ENCODE measurements at places on chromosomes 13 and 19.

DNA sequence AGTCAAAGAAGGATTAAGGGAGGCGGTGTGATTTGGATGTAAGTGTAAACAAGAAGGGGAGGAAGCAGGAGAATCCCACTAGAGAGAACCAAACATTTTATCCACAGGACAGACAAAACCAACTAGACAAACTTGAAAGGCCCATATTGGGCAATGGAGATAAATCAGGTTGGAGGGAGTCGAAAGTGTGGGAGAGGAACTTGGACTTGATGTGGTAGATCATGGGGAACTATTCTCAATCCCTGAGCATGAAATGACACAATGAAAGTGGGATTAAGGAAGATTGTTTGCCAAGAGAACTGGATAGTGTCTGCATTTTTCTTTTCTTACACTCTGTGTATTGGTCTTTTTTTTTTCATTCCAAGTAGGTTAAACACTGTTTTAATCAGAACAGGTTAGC is 17.9 kb downstream of the GPR183 start:
- no peak for DNase-seq

DNA sequence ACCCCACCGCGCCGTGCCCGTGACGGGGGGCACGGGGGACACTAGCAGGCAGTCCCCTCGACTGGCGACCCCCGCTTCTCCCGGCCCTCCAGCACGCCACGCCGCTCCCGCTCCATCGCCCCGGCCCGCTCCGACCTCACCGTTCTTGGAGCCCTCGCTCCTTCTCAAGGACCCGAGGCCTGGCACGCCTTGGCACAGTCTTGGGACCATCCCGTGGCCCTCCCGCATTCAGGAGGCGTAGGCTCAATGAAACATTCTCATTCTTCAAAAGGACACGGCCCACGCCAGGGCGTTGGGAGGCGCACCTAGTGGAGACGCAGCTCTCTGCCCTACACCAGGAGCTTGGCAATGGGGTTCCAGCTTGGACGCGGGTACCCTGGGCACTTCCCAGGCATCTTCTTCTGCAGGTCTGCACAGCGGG is 473 bp upstream of the CERS1 start:
- DNase-seq, result no peak

GRCh38 chr13:45295536-45295935 is 45.4 kb downstream of the TPT1 start:
- DNase-seq, result no peak

GRCh38 chr13:50589139-50589538 is 254.4 kb downstream of the DLEU7 start:
- peak; percentile 49 for DNase-seq

DNA sequence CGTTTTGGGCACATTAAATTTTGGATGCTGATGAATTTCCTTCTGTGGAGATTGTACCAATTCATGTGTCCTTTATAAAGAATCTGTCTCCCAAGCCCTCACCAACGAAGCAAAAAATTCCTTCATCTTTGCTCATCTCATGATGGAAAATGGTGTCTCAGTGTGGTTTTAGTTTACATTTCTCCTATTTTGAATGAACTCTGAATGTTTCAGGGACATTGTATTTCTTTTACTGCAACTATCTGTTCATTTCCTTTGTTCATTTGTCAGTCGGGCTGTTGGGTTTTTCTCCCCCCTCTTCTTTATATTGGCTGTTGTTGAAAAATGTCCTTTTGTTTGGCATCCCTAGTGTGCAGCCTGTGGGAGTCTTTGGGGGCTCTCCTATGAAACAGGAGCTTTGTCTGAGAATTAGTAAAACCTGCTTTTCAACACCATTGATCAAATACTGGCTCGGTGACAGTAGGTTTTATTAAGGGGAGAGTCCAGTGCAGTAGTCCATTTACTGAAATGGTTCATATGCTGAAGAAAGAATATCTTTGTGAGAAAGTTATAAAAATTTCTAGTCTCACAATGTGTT is 91.3 kb upstream of the C1QTNF9B start:
- no peak for DNase-seq

- no peak for DNase-seq
These were observed 6.0 kb upstream of the BSG start for GRCh38 chr19:566403-566802.

GRCh38 chr13:109233293-109233692 is 553.1 kb downstream of the IRS2 start:
- no peak for DNase-seq

- no peak for DNase-seq
These were observed 41.2 kb upstream of the TNFSF11 start for GRCh38 chr13:42532561-42533335.

DNA sequence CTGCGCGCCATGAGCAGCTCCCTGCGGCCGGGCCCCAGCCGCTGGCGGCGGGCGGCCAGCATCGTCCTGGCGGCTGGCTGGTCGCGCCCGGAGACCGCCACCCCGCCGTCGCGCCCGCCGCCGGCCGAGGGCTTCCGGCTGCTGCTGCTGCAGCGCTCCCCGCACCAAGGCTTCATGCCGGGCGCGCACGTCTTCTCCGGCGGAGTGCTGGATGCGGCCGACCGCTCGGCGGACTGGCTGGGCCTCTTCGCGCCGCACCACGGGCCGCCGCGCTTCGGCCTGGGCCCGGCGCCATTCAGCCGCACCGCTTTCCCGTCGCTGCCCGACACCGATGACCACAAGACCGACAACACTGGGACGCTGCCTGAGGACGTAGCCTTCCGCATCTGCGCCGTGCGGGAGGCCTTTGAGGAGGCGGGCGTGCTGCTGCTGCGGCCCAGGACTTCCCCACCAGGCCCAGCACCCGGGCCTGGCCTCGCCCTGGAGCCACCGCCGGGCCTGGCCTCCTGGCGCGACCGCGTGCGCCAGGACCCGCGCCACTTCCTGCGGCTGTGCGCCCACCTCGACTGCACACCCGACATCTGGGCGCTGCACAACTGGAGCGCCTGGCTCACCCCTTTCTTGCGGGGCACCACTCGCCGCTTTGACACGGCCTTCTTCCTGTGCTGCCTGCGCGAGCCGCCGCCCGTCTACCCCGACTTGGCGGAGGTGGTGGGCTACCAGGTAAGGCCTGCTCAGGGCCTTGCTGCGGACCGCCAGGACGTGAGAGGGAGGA is 518 bp downstream of the NUDT19 start:
- DNase-seq, result peak; percentile 60

- DNase-seq, result no peak
These were observed 67.0 kb upstream of the TEX29 start for GRCh38 chr13:111253365-111253872.

DNA sequence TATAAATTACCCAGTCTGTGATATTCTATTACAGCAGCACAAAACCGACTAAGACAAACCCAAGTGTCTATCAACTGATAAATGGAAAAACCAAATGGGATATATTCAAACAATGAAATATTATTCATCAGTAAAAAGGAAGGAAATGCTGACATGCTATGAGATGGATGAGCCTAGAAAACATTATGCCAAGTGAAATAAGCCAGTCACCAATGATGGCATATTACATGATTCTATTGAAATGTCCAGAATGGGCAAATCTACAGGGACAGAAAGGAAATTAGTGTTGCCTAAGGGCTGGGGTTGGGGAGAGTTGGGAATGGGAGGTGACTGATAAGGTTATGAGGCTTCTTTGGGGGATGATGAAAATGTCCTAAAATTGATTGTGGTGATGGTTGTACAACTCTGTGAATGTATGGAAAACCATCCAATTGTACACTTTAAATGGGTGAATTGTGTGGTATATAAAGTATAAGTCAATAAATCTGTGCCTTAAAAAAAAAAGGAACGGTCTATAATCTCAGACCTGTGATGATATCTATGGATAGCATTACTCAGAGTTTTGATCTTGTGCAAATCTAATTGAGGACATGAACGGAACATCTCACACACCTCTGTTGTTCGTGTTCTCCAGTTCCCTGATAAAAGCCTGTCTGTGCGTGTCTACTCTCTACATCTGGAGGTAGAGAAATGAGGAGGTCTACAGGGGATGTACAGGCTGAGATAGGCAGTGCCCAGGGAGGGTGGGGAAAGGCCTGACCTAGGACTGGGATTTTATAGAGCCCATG is 49.0 kb downstream of the TNFRSF19 start:
- DNase-seq, result no peak

- DNase-seq, result no peak
These were observed 7.0 kb upstream of the SEMA6B start for GRCh38 chr19:4566402-4567051.

DNA sequence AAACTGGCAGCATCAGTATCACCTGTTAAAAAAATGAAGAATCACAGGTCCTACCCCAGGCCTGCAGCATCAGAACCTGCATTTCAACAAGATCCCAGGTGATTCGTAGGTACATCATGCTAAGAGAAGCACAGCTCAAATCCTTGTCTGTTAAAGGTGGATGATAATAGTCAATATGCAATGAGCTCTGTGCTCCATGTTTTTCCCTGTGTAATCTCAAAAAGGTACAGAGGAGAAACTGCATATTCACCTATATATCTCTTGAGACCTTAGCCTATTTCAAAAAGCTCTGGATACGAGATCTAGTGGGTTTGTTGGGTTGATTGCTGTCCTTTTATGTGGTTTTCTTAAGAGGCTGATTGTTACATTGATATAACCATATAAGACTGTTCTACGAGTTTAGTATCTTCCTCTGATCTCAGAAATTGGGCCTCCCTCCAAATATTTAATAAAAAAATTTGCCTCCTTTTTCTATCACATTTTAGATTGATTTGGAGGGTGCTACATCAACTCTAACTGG is 148.9 kb downstream of the DCT start:
- DNase-seq, result no peak

GRCh38 chr19:50514346-50515167 is 844 bp upstream of the ASPDH start:
- DNase-seq, result no peak

- DNase-seq, result no peak
These were observed 1234.7 kb downstream of the SLITRK1 start for GRCh38 chr13:82647540-82647939.

GRCh38 chr13:102103469-102103868 is 298.4 kb downstream of the FGF14 start:
- no peak for DNase-seq

GRCh38 chr13:72886272-72887067 is 104.5 kb downstream of the PIBF1 start:
- DNase-seq, result no peak

- no peak for DNase-seq
These were observed 2.8 kb downstream of the MADCAM1 start for GRCh38 chr19:498977-499623.

DNA sequence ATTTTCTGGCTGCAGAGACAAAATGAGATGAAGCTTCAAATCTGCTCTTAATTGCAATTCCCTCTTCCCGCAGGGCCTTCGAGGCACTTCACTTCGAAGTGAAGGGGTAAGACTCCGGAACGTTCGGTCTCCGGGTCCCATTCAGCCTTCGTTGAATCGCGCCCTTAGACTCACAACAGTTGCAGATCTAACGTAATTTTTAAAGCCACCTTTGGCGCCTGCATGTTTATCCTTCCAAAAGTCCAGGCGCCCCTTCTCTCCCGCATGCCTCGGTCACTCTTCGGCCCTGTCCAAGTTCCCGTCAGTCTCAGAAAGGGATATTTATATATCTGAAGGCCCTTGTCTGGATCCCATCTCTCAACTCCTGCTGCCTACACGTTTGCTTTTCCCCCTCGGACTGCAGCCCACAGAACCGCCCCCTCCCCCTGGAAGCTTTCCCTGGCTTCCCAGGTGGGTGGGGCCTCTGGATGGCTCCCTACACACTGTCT is 915 bp upstream of the KCTD12 start:
- DNase-seq, result no peak
